ENCODE measurements at places on chromosomes 6 and 20.
A peak's percentile ranks its signal among the peaks of the same experiment; 100 is the strongest.

- no peak for DNase-seq
Observed at GRCh38 chr6:151488226-151488625, 5.6 kb upstream of the CCDC170 start.

DNA sequence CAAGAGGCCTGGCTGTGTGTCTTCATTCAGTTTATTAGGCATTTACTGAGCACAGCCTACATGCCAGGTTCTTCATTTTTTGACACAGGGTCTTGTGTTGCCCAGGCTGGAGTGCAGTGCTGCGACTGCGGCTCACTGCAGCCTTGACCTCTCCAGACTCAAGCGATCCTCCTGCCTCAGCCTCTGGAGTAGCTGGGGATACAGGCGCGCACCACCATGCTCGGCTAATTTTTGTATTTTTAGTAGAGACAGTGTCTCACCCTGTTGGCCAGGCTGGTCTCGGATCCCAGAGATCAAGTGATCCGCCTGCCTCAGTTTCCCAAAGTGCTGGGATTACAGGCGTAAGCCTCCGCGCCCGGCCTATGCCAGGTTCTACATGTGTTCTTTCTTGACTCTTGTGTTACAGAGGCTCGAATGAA is 601 bp upstream of the ATRN start:
- no peak for DNase-seq

DNA sequence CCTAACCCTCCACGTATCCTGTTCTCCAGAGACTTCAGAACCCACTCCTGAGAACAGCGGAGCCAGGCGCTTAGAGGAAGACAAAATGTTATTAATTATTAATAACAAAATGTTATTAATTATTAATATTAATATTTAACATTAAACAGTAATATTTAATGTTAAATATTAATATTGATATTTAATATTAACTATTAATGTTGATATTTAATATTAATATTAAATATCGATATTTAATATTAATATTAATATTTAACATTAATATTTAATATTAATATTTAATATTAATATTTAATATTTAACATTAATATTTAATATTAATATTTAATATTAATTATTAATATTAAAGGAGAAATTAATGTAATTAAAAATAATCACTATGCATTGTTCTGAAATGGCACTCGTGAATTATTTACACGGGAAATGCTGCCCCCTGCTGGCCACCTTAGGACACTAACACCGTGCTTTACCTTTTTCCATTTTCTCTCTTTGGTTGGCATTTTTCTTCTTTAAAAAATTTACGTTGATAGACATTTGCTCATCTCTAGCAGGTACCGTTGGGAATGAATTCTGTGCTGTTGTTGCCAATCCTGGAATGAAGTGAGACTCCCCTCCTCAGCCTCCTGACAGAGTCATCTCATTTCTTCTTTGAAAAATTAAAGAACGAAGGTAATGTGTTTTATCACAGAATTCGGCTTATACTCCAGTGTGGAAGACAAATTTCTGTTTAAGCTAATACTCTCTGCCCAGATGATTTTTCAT is 7.5 kb upstream of the GGTLC1 start:
- DNase-seq = peak; percentile 6

GRCh38 chr6:132190815-132191175 is 210.5 kb downstream of the MOXD1 start:
- DNase-seq = no peak

DNA sequence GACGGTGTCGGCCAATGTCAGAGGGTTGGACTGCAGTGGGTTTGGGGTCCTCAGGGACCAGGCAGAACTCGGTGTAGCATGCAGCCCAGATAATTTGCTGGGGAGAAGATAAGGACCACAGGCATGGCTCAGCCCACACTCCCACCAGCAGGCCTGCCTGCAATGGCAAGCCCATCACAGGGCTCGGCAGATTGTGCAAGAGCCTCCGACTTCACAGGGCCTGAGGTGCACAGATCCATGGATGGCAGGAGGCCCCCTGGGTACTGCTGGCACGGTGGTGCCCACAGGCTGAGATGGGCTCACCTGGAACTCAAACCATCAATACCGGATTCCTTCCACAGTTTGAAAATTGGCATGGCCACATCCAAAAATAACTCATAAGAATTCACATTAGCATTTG is 180.3 kb downstream of the TTLL2 start:
- DNase-seq = no peak

GRCh38 chr20:62782893-62783278 is 13.4 kb upstream of the MRGBP start:
- no peak for DNase-seq

GRCh38 chr6:88135578-88136114 is 30.5 kb downstream of the CNR1 start:
- no peak for DNase-seq

- DNase-seq = no peak
Observed at GRCh38 chr6:165880686-165881085, 217.6 kb upstream of the PDE10A start.

Data from hypothalamus (tissue), 51 donors.